Renal pelvis (tissue), 12 donors: ENCODE measurements at places on chromosomes 11 and 22. TPM values are rescaled to one million over a fixed set of nuclear protein-coding genes. Genes with fewer than 3 reads are reported as not detected.

GRCh38 chr22:28759861-28760560, 12.5 kb upstream of the CCDC117 start:
- no peak for DNase-seq

DNA sequence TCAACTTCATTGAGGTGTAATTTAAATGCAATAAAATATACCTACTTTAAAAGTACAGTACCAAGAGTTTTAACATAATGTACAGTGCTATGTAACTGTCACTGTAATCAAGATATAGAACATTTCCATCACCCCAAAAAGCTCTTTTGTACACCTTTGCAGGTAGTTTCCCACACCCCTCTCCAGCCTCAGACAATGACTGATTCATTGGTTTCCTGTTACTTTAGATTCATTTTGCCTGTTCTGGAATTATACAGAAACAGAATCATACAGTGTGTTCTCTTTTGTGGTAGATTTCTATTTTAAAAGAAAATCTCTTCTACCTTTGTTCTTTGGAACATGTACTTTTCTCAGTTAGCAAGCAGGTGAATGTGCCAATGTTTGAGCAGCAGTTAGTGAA, 38.2 kb downstream of the SHISA8 start:
- DNase-seq: no peak

- no peak for DNase-seq
Measured at GRCh38 chr11:69380921-69381581, 87.1 kb downstream of the MYEOV start.

DNA sequence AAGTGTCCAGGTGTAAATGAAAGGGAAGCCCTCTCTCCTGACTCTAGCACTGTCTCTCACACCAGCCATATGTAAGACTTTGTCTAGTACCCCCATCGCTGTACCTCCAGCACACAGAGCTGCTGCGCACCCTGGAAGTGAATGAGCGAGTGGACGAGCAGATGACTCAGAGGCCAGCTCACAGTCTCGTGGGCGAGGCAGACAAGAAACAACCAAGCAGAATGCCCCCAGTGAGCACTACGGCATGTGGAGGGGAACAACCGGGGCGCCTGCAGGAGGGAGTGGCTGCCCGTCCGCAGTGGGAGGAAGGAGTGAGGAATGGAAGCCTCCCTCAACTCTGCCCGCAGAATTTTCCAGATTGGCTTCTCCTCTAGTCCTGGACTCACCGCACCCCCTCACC, 46.4 kb downstream of the MCM5 start:
- DNase-seq: no peak

DNA sequence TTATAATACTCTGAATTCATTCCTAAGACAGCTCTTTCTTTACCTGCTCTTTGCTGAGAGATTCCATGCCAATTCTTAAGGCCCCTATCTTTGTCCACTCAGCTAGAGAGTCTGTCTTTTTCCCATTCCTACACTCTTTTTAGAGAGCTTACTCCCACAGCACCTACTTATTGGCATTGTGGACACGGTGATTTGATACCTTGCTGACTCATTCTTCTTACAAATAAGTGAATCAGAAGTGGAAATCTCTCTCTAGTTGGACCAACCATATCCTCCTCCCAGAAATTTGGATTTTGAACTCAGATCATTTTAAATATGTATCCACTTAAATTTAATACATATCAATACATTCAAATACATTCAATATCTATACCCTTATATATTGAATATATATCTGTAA, 32.5 kb upstream of the OR6M1 start:
- DNase-seq: no peak

GRCh38 chr11:22456993-22457762, 119.0 kb downstream of the SLC17A6 start:
- DNase-seq: peak; percentile 4

GRCh38 chr22:29673361-29674066, 46.3 kb upstream of the CABP7 start:
- DNase-seq: no peak

DNA sequence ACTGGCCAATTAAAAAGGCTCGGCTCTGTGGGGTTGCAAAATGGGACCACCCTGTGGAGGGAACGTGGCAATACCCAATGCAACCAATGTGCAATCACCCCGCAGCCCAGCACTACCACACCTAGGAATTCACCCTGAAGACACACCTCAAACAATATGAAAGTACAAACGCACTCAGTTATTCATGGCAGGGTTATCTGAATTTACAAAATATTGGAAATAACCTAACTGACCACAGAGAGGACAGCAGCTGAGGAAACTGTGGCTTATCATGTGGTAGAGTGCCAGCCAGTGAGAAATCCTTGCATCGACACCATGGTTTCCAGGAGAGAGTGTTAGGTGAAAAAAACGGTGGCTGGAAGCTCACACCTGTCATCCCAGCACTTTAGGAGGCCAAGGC, 18.7 kb downstream of the ALG12 start:
- DNase-seq: no peak

DNA sequence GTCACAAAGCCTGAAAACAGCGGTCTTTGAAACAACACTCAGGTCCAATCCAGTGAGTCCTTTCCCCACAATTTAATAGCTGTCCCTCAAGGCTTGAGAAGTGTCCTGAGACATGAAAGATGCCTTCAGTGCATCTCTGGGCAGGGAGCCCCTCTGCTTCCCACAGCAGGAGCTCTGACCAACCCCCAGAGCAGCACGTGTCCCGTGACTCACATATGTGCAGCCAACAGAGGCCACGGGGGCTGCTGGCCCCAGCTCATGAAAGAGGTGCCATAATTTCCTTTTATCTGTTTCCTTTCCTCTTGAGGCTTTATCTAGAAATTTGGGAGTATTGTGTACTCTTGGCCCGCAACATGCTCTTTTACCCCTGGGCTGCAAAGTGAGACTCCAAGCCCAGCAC, 33.2 kb upstream of the LMO1 start:
- no peak for DNase-seq

GRCh38 chr11:69654001-69654659, 13.2 kb downstream of the CCND1 start:
- no peak for DNase-seq

PRDM11 gene
- 23.2 TPM for polyA plus RNA-seq

CD3D gene
- polyA plus RNA-seq: not detected

ART1 gene
- polyA plus RNA-seq: not detected

RNH1 gene
- polyA plus RNA-seq: 99.2 TPM

CARD16 gene
- 1.3 TPM for polyA plus RNA-seq
